ENCODE measurements at places on chromosomes 7 and 10.
A peak's percentile ranks its signal among the peaks of the same experiment; 100 is the strongest.

GRCh38 chr7:26100406-26101339, 51.3 kb upstream of the NFE2L3 start:
- no peak for DNase-seq

DNA sequence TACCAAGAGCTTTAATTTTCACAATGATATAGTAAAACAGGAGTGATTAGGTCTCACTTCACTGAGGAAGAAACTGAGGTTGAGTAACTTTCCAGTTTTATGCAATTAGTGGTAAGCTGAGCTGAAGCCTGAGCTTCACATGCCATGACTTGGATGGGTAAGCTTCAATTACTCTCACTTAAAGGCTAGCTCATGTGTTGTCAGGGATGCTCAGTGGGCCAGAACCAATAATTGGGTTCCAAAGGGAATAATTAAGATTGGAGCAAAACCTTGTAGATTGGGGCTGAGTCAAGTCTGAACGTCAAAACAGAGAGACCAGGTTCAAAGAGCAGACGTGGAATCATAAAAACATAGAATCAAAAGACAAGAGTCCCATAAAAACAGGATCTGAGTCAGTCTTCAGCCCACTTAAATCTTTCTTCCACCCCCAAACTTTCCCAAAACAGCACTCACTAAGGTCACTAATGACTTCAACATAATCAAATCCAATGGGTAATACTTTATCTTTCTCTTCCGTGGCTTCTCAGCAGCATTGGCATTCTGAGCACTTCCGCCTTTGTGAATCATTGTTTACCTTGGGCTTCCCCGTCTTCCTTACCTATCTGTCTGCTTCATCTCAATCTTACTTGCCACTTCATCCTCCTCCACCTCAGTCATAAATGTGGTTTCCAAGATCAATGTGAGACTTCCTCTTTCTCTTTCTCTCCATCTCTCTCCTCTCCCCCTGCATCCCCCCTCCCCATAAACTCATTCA, 23.0 kb upstream of the EGFR start:
- peak; percentile 38 for DNase-seq

DNA sequence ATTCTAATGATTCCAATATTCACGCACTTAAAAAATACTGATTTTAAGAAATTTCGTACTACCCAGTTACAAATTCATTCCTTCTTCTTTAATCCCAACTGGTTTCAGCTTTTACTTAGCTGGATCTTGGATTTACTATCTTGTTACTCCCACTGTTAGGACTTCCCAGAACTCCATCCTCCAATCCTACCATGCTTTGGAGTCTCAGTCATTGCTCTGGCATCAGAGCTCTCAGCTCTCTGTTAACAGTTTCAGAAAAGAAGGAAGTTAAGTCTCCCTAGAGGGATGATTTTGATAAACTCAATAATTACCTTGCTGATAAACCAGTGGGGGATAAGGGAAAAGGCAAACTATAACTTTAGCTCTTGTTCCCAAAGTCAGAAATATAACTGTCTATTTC, 9.5 kb downstream of the PPA1 start:
- DNase-seq = no peak

DNA sequence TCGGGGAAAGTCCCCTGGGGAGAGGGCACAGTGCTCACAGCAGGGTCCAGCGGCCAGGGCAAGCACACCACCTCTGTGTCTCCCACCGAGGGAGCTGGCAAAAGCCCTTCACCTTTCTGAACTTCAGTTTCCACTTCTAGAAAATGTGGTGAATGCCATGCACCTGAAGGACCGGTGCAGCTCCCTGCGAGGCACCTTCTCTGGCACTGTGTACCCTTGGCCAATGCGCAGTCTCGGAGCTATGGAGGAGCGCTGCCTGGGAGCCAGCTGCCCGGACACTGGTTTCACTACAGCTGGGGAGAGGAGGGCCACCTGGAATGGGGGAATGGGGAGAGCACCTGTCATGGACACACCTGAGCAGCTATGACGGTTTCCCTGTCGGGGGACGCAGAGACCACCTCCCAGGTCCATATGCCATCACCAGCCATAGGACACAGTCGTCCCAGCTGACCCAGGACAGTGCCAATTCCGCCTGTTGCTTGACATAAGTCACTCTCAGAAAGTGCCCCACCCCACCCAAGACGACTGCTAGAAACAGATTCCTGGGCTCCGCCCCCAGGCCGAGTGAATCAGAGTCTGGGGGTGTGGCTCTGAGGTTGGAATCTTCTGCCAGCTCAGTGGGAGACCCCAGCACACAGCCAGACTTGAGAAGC, 16.8 kb downstream of the RASGEF1A start:
- peak; percentile 2 for DNase-seq

DNA sequence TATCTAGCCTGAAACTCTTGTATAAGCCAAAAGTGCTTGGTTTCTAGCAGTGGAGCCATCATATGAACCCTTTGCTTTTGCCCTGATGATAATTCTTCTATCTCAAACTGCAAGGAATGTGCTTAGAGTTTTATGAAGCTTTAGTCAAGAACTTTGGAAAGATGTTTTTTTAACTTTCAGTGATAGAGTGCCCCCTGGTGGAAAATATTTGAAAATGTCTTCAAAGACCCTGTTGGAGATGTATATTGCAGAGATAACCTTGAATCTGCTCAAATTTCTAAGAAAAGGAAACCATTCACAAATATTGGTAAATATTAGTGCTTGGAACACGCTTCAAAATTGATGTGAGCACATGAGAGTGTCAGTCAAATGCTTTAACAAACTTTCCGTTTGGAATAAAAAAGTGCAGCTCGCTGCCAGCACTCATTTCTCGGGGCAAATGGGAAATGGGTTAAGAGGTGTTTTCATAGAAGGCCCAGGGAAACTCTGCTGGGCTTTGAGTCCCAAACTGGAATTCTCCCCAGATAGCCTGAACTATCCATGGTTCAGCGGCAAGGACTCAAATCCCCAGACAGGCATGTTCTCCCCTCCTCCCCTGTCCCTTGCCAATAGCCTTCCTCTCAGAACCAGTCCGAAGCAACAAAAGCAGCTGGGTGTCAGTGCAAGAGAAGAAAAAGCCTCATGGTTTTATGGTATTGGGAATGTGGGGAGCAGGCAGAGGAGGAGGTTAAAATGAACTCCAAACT, 129.3 kb downstream of the MYOF start:
- no peak for DNase-seq

GRCh38 chr7:23472956-23473843, 2.9 kb upstream of the IGF2BP3 start:
- no peak for DNase-seq

GRCh38 chr7:101728128-101728527, 89.3 kb upstream of the CUX1 start:
- DNase-seq = no peak

DNA sequence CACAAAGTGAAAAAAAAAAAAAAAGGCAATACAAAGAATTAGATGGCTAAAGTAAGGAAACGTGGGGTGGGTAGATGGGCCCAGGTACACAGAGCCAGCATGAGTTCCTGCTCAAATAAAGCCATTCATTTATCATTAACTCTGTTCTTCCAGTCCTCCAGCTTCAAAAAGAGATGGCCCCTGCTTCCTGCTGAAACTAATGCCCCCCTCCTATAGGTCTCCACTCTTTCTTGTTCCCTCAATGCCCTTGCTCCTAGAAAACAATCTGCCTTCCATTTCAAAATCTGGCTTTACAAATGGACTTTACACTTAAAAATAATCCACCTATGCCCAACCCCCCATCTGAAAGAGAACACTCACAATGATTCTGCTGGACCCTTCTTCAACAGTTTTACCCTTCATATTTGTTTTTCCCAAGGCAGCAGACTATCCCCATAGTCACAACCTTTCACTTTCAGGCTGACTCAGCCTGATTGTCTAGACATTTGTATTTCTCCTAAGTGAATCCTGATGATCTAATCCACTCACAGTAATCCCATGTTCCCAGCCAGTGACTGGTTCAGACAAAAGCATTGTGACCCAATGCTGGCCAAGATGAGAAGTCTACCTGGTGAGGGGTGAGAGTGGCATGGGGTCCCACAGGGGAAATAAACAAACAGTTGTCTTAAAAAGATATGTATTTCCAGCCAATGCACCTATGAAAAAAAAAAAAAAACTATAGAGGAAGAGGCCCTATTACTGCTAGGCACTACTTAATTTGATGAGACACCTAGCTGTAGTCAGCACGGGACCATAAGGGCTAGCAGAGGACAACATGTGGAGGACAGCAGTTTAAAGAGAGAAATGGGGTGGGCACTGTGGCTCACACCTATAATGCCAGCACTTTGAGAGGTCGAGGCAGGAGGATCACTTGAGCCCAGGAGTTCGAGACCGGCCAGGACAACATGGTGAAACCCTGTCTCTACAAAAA, 74.6 kb upstream of the GRID1 start:
- no peak for DNase-seq

DNA sequence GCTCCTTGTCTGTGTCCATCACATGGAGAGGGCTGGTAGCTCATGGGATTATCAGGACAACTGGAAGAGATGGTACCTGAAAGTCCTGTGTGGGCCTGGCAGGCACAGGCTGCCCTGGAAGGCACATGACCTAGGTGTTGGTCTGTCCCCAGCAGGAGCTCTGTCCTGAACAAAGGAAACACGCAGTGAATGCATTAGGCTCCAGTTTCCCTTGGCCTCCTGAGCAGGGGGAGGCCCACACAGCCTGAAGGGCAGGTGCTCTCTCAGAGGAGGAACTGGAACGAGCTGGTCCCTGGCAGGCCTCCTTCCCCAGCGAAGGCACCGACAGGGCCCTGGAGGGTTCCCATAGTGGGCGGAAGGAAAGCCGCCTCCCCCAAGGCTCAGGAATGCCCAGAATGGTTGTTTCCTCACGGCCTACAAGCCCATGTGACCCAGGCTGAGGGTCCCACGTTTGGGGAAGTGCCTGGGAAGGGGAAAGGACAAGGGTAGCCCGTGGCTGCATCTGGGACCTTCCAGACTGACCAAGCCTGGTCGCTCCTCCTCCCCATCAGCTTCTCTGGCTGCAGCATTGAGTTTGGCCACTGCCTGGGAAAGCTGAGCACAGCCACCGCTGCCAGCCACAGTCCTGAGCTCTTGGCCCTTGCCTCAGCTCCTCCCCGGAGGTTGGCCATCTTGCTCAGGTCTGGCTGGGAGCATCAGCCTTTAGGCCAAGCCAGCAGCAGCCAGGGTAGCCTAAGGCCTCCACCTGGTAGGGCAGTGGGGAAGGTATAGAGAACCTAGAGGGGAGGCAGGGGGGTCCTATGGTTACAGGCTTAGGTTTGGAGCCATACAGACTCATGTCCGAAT, 21.8 kb downstream of the CXCL12 start:
- no peak for DNase-seq

GRCh38 chr7:84701524-84702306, 485.1 kb downstream of the SEMA3D start:
- DNase-seq = no peak

DNA sequence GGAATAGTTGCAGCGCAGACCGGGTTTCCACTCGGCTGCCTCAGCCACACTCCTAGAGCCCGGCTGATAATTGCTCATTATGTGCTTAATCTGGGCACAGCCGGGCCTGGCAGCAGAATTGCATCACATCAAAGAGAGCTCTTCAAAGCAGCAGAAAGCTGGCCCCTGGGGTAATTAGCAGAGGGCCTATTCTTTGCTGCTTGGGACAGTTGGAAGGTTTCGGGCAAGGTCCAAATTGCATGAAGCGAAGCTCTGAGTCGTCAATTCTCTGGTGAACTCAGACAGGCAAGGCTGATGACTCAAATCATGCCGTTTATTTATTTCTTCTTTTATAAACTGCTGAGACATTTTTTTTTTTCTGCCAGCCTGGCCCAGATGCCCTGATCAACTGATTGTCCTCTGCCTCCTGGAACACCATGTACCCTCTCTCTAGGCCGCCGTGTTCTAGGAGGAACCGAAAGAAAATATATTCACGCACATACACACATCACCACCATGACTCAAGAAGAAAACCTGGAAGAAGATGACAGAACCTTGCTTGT, 242.2 kb downstream of the RAB11FIP2 start:
- no peak for DNase-seq

DNA sequence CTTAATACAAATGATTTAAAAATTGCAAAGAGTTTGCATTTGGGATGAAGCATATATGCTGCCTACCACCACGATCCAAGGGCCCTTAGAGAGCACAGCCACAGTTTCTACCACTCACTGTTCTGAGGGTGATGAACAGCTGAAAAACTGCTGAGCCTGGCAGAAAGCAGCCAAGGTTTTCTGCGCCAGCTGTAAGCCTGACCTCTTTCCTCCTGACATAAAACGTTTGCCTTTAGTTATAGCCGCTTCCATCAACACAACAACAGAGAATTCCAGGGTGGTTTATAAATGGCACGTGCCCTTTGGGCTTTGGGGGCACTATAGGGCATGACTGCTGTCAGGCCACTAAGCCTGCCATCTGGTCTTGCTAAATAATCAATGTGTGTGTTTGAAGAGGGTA, 222.8 kb downstream of the RELN start:
- DNase-seq = no peak

DNA sequence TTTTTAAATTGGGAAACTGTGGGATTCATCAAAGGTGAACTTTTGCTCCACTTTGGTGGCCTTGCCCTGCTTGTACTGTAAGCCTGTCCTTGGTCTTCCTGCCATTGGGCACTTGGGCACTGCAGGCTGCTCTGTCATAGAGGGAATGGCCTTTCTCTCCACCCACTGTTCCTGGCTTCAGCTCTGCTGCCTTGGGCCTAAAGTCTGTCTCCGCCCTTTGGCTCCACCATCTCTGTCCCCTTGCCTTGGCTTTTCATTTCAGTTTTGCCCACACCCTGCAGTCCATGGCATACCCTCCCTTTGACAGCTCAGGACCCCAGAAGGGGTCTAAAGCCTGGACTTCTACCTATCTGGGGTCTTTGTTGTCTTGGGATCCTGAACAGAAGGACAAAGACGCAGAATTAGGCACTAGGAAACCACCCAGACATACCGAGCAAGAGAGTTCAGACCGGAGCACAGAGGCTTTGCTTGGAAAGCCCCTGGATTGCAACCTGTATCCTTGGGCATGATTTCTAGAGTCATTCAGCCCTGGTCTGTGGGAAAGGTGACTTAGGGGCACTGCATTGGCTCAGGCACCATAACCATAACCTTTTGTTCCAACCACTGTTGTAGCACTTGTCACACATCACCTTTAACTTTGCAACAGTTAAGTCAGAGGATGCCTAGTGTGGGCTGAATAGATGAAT, 5.2 kb upstream of the ARHGAP22 start:
- DNase-seq = no peak

Measured in left colon (tissue), 2 donors.